Thymus (tissue), 14 donors: ENCODE measurements at places on chromosomes 5 and 9.

GRCh38 chr5:164627021-164627420 is 1121.6 kb downstream of the MAT2B start:
- no peak overlapping the region for H3K27ac ChIP-seq
- H3K4me1 ChIP-seq = no peaks in the 10 kb centered on the region

DNA sequence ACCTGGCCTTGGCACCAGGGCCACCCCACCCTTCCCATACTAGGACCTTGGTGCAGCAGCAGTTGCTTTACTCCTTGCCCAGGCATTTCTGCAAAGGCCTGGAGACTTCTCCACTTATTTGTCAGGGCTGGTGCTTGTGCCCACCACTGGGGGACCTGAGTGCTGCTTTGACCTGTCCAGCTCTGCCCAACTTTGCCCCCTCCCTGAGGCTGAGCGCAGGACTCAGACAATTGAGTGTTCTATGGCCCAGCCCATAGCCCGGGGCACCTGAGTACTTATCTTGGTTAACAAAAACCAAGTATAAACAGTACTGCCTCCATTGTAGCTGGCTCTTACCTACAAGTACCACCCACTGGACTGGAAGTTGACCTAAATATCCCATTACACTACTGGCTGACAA is 406.1 kb upstream of the CHD1 start:
- no peak overlapping the region for H3K27ac ChIP-seq
- H3K27me3 ChIP-seq = no peaks in the 10 kb centered on the region
- H3K4me3 ChIP-seq = no peak overlapping the region

- no peaks in the 10 kb centered on the region for H3K4me1 ChIP-seq
- H3K27ac ChIP-seq = no peak overlapping the region
- no peak for DNase-seq
- peaks cover 93% of the 10 kb centered on the region for H3K36me3 ChIP-seq
Observed at GRCh38 chr5:151038412-151038745, 18.0 kb downstream of the GPX3 start.

GRCh38 chr9:6959270-6960000 is 201.7 kb downstream of the KDM4C start:
- H3K27me3 ChIP-seq = no peaks in the 10 kb centered on the region
- no peaks in the 10 kb centered on the region for H3K4me1 ChIP-seq
- H3K27ac ChIP-seq = no peak overlapping the region
- H3K36me3 ChIP-seq = peaks cover 12% of the 10 kb centered on the region

DNA sequence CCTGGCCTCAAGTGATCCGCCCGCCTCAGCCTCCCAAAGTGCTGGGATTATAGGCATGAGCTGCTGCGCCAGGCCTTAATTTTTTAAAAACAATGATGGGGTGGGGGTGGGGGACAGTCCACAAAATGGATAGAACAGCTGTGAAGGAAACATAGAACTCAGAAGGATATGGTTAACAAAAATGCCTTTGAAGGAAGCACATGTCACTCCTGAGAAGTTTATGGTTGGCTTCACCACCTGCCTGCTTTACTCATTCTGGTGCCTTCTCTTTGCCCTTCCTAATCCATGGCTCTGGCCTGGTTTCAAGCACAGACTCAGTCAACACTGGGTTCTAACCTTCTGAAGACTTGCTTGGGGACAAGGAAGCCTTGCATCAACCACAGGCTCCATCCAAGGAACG is 10.3 kb downstream of the BAG1 start:
- H3K27me3 ChIP-seq = no peaks in the 10 kb centered on the region
- no peak for DNase-seq
- H3K36me3 ChIP-seq = peaks cover 60% of the 10 kb centered on the region
- no peaks in the 10 kb centered on the region for H3K4me1 ChIP-seq
- H3K4me3 ChIP-seq = no peak overlapping the region

- no peak for DNase-seq
- H3K27ac ChIP-seq = no peak overlapping the region
- no peaks in the 10 kb centered on the region for H3K36me3 ChIP-seq
- H3K4me1 ChIP-seq = no peaks in the 10 kb centered on the region
Observed at GRCh38 chr9:105178076-105178475, 66.4 kb upstream of the SLC44A1 start.

- no peak for DNase-seq
- no peak overlapping the region for H3K27ac ChIP-seq
- no peak overlapping the region for H3K4me3 ChIP-seq
- H3K4me1 ChIP-seq = peaks cover 10% of the 10 kb centered on the region
Observed at GRCh38 chr9:38006163-38006562, 62.9 kb downstream of the SHB start.

DNA sequence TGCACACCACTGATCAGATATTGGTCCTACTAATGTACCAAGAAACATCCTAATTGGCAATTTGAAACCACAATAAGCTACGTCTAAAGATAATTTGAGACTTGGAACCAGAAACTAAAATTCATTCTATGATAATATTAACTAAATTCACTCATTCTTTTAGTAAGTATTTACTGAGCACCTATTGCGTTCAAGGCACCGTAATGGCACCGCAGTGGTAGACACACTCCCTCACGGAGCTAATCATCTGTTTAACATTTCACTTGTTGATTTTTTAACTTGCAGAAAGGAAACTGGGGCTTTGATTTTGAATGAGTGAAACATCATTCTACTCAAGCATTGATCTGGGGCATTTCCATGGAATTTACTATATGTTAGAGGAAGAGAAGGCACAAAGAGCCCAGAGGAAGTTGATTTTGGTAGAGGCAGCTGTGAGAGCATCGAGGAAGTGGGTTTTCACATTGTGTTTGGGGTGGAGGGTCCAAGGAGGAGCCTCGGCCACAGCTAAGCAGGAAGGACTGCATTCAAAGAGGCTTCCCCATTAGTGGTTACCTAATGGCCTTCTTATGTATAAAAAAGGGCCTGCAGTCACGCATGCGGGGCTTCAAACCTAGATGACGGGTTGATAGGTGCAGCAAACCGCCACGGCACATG is 7.1 kb downstream of the RAPGEF1 start:
- H3K36me3 ChIP-seq = peaks cover 4% of the 10 kb centered on the region
- no peaks in the 10 kb centered on the region for H3K27me3 ChIP-seq
- H3K27ac ChIP-seq = peak overlapping the region; percentile 82
- DNase-seq = no peak

DNA sequence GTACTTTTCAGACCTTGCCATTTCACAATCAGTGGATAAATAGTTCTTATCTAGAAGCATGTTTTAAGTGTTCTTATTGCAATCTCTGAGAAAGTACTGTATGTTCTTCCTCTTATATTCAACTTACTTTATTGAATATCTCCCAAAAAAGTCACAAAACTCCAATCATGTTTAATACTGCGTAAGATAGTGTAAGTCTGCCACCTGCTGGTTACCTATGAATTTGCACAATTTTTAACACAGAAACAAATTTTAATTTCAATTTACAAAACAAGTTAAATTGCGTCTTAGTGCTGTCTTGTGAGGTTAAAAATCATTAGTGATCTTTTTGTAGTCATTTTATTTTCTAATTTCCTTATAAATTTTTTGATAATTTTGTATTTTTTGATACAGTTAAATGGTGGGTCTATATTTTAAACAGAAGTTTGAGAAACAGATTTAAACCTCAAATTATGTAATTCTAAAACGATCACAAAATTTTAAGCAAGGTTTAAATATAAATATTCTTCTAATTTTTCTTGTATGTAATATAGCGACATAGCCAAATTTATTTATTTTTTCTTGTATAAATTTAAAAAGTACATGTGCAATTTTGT is 115.8 kb downstream of the EMB start:
- H3K36me3 ChIP-seq = no peaks in the 10 kb centered on the region
- no peaks in the 10 kb centered on the region for H3K27me3 ChIP-seq
- no peaks in the 10 kb centered on the region for H3K4me1 ChIP-seq
- DNase-seq = peak; percentile 9

- H3K27me3 ChIP-seq = no peaks in the 10 kb centered on the region
- no peaks in the 10 kb centered on the region for H3K4me1 ChIP-seq
- H3K36me3 ChIP-seq = no peaks in the 10 kb centered on the region
- no peak overlapping the region for H3K4me3 ChIP-seq
Observed at GRCh38 chr9:114315723-114316363, 7.1 kb upstream of the ORM1 start.

DNA sequence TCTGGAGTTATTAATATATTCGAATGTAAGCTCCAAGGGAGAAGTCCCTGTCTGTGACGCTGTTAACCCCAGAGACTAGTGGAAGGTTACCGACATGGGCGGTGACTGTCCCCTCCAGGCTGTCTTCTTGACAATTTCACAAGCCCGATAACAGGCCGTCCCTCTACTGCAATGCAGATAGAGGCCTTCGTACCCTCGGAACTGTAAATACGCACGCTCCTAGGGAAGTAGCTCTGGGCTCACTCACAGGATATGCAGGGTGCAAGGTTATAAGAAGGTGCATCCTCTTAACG is 680 bp upstream of the RFK start:
- no peaks in the 10 kb centered on the region for H3K27me3 ChIP-seq
- H3K36me3 ChIP-seq = no peaks in the 10 kb centered on the region
- peaks cover 5% of the 10 kb centered on the region for H3K4me1 ChIP-seq
- H3K27ac ChIP-seq = peak overlapping the region; percentile 85
- peak overlapping the region; percentile 99 for H3K4me3 ChIP-seq

GRCh38 chr9:90061187-90061586 is 456.4 kb downstream of the GADD45G start:
- H3K4me3 ChIP-seq = no peak overlapping the region
- no peak overlapping the region for H3K27ac ChIP-seq
- no peaks in the 10 kb centered on the region for H3K36me3 ChIP-seq
- H3K27me3 ChIP-seq = no peaks in the 10 kb centered on the region
- no peak for DNase-seq

GRCh38 chr5:55104036-55104772 is 1.8 kb downstream of the GZMA start:
- no peak overlapping the region for H3K4me3 ChIP-seq
- no peaks in the 10 kb centered on the region for H3K36me3 ChIP-seq
- DNase-seq = no peak
- peaks cover 22% of the 10 kb centered on the region for H3K27me3 ChIP-seq

- H3K4me1 ChIP-seq = no peaks in the 10 kb centered on the region
- H3K4me3 ChIP-seq = no peak overlapping the region
- H3K27ac ChIP-seq = no peak overlapping the region
Observed at GRCh38 chr5:94376672-94377345, 241.6 kb downstream of the KIAA0825 start.

DNA sequence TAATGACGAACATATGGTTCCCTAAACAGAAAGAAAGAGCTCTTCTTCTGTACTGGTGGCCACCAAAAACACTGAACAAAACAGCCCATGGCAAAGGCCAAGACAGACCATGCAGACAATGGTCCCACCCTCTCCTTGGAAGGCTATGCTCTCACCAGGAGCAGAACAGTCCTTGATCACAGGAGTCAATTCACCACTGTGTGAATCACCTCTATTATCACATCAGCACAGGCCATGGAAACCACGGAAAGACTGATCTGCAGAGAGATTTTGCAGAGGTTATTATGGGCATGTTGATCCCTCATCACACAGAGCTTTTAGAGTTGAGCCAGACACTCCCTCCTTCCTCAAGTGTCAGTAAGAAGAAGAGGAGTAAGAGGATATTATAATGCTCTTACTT is 134.0 kb upstream of the RASEF start:
- H3K27me3 ChIP-seq = no peaks in the 10 kb centered on the region
- DNase-seq = no peak
- no peak overlapping the region for H3K4me3 ChIP-seq
- no peaks in the 10 kb centered on the region for H3K36me3 ChIP-seq

DNA sequence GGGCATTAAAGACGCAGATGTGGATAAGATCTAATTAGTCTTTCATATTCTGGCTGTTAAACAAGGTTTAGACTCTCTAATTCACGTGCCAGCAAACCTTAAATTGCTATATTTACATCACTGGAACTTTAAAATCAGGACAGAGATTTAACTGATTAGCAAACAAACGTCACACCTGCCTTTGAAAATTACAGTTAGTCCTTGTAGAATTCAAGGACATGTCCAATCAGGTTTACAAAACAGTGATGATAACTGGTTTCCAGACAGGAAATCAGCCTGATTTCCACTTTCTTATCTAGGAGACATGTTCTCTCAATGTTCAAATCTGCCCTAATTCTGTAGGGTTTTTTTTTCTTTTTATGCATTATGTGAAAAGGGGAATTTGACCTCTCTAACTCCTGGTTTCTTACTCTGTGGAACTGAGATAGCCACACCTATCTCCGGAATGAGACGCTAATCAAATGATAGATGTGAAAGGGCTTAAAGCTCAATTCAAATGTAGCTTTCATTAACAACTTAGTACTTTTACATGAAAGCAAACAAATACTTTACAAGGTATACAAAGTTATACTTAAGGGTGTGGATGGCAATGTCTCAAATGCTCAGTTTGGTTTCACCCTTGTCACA is 26.5 kb downstream of the SPINK5 start:
- H3K4me1 ChIP-seq = no peaks in the 10 kb centered on the region
- H3K27ac ChIP-seq = no peak overlapping the region
- DNase-seq = no peak
- H3K36me3 ChIP-seq = no peaks in the 10 kb centered on the region
- no peaks in the 10 kb centered on the region for H3K27me3 ChIP-seq

DNA sequence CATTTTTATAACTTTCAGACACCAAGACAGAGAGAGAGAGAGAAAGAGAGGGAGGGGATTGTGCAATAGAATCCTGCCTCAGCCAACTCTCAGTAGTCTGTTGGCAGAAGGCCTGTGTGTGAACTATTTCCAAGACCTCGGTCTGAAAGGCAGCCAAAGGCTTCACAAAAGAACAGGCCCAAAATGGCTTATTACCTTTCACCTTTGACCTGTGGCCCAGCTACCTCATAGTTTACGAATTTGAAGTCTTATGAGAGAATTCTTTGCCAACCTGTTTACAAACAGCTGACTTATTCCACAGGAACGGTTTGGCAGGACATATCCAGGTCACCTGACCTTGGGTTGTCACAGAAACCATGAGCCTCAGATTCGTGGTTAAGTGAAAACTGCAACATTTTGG is 48.6 kb downstream of the NR2F1-AS1 start:
- H3K4me3 ChIP-seq = no peak overlapping the region
- H3K27ac ChIP-seq = no peak overlapping the region
- H3K4me1 ChIP-seq = no peaks in the 10 kb centered on the region

GRCh38 chr5:18740301-18740700 is 1106.0 kb downstream of the TAF11L14 start:
- no peaks in the 10 kb centered on the region for H3K36me3 ChIP-seq
- H3K27me3 ChIP-seq = no peaks in the 10 kb centered on the region
- no peak overlapping the region for H3K4me3 ChIP-seq
- no peak overlapping the region for H3K27ac ChIP-seq
- H3K4me1 ChIP-seq = peaks cover 4% of the 10 kb centered on the region

GRCh38 chr9:34582787-34583186 is 6.7 kb downstream of the CNTFR start:
- no peak for DNase-seq
- peaks cover 6% of the 10 kb centered on the region for H3K4me1 ChIP-seq
- H3K4me3 ChIP-seq = no peak overlapping the region
- no peak overlapping the region for H3K27ac ChIP-seq

DNA sequence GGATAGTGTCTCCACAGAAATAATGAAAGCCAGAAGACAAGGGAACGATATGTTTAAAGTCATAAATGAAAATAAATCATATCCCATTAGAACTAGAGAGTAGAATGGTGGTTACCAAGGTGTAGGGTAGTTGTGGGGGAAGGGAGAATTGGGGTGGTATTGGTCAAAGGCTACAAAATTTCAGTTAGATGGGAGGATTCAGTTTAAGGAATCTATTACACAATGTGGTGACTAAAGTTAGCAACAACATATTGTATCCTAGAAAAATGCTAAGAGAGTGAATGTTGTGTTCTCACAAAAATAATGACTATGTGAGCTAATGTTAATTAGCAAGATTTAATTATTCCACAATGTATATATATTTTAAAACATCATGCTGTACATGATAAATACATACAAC is 27.8 kb upstream of the LARP1 start:
- H3K36me3 ChIP-seq = no peaks in the 10 kb centered on the region
- no peak overlapping the region for H3K4me3 ChIP-seq

- H3K4me1 ChIP-seq = no peaks in the 10 kb centered on the region
- no peak overlapping the region for H3K4me3 ChIP-seq
- no peaks in the 10 kb centered on the region for H3K36me3 ChIP-seq
Observed at GRCh38 chr9:71524996-71525580, 243.2 kb downstream of the CEMIP2 start.
